ENCODE measurements at places on chromosomes 2 and 18.

GRCh38 chr2:172693037-172693436, 42.6 kb upstream of the RAPGEF4 start:
- DNase-seq, result peak; percentile 98

GRCh38 chr18:43079422-43079821, 36.1 kb downstream of the RIT2 start:
- no peak for DNase-seq

GRCh38 chr2:200741468-200742202, 70.1 kb upstream of the BZW1 start:
- DNase-seq, result no peak

GRCh38 chr2:95307036-95307435, 9.9 kb downstream of the KCNIP3 start:
- DNase-seq, result no peak

DNA sequence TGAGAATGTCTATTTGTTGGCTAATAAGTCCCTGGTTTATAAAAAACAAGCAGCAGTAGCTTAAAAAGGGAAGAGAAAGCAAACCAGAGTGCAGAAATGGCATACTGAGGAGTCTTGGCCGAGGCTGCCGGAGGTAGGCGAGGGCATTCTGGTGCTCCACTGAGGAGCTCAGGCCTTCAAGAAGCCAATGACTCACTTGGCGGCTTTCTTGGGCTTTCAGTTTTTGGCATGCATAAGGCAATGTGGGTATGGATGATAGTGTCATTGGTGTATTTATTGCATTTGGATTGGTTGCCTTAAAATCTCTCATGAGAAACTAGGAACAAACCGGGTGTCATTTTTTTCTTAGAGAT, 119.6 kb upstream of the ARL5A start:
- peak; percentile 74 for DNase-seq

DNA sequence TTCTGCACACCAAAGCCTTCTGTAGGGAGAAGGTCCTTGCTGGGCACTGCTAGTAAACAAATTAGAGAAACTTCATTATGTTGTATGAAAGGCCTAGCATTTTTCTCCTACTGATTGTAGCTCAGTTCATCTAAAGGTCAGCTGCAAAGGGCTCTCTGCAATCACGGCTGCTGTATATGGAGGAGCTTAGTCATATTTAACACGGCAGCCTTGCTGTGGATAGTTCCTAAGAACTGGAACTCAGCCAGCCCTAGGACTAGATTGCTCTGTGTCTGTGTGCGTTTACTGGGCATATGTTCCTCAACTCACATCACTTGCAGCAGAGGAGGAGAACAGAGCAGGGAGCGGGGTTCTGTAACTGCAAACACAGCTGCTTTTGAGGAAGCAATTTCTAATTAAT, 1103.9 kb upstream of the KLHL29 start:
- no peak for DNase-seq

DNA sequence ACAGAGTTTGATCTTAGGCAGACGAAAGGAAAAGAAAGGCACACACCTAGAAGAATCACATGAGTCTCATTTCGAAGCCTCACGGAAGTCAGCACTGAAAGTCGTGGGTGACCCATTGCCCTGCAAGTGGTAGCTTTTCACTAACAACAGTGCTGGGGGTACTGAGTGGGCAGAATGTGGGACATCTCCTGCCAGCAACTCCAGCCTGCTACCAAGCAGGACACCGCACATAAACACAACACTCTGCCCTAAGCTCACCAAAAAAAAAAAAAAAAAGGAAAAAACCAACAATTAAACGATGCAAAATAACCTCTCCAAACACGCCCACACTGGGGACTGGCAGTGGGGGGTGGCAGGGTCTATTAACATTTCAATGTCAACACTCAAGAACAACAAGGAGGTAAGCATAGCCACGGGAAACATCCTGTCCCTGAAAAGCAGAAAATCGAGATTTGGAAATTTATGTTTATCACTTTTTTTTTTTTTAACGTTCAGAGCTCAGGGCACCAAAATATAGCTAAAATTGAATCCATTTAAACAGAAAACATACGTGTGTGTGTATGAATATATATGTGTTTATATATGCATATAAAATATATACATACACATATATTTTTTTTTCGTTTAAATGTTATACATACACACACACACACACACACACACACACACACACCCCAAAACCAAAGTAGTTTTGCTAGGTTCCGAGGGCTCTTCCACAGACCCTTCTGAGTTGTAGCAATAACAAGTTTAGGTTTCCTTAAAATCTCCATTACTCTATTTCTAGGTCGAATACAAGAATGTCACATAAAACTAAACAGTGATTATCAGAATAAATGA, 2.2 kb downstream of the INO80D start:
- DNase-seq, result peak; percentile 24

Measured in endothelial cell of umbilical vein (primary cell).